Activated CD8-positive, alpha-beta memory T cell treated with anti-CD3 and anti-CD28 coated beads, Interleukin-2, amount 10 ng/mL, durations not matched to agents 7 days and 5 days (primary cell): ENCODE measurements at places on chromosomes 1 and 21. TPM values are rescaled to one million over a fixed set of nuclear protein-coding genes. Genes with fewer than 3 reads are reported as not detected.

DENND2D gene
- total RNA-seq, result 187 TPM

GRCh38 chr1:109466452-109467300, at the start of gene SYPL2:
Gene SYPL2, plus strand, starts transcription at chr1:109466546. Its CDS starts 298 bp downstream, at chr1:109466844.
- no peak within 1 kb of the TSS for H3K27ac ChIP-seq
- peaks cover 5% of the 10 kb centered on the region for H3K4me1 ChIP-seq
- no peaks in the 10 kb centered on the region for H3K36me3 ChIP-seq

DNA sequence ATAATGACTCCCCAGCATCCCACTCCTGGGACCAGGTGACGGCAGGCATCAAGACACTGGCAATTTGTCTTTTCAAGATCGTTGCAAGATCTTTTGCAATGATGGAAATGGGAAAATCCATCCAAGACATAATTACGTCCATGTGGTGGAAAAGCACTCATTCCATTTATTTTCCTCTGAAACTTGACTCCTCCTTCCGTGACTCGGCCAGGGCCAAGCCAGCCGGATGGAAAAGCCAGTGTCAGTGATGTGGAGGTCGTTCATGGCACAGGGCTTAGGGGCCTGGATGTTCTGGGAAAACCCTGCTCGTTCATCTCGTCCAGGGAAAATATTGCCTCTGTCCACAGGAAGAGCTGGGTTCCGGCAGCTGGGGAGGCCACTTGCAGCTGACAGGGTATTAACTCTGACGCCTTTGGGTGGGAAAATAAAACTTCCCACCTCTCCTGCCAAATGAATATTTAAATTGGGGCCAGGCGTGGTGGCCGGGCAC, 46.2 kb downstream of the C1orf198 start:
- no peak overlapping the region for H3K27ac ChIP-seq
- H3K4me3 ChIP-seq, result no peak overlapping the region
- peaks cover 5% of the 10 kb centered on the region for H3K27me3 ChIP-seq
- no peaks in the 10 kb centered on the region for H3K4me1 ChIP-seq

DNA sequence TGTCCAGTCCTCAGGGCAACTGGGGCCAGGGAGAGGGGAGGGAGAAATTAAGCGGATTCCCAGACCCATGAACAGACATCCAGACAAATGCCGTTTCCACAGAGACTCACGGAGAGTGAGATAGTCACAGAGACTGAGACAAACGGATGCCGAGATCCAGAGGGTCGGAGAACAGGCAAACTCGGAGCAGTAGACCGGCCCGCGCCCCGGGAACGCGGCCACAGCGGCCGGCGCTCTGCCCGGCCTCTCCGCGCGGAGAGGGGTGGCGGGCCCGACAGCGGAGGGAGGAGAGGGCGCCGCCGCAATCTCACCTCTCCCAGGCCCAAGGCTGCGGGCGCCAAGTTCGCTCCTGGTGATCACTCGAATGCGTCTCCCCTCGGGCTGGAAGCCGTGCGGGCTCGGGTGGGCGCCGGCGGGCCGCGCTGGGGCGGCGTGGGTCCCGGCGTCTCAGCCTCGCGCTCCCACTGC, 831 bp upstream of the FOXD2 start:
- peak overlapping the region; percentile 93 for H3K27ac ChIP-seq
- peaks cover 24% of the 10 kb centered on the region for H3K36me3 ChIP-seq
- peaks cover 36% of the 10 kb centered on the region for H3K4me1 ChIP-seq
- peaks cover 15% of the 10 kb centered on the region for H3K27me3 ChIP-seq

DNA sequence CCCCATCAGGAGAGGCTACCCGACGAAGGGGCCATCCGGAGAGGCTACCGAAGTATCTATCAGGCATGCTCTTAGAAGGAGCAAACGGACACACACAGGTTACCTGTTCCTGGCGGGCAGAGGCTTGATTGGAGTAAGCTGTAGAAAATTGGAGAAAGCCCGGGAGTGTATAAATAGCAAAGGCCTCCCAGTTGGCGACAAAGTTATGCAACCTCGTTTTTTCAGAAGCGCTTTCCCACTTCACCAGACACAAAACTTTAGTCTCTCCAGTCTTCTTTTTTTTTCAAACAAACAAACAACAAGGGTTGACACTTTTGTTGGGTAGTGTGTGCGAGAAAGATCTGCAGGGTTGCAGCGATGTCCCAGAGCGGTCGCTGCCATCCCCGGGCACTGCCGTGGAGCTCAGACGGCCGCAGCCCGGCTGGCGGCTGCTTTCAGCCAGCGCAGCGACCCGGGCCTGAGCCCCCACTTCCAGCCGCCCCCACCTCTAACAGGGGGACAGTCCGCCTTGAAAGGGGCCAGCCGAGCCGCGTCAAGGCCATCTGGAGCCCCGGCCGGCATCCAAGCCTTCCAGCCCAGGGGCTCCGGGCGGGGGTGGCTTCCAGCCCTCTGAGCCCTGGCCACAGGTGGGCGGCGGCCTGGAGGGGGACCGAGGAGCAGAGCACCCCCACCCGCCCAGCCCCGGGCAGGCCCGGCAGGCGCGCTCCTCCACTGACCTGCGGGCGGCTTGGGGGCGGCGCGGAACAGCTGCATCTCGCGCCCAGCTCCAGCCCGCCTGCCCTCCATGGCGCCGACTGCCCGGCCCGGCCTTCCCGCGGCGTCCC, 616 bp downstream of the MCOLN3 start:
- peaks cover 26% of the 10 kb centered on the region for H3K4me1 ChIP-seq
- peak overlapping the region; percentile 72 for H3K4me3 ChIP-seq
- H3K27me3 ChIP-seq, result peaks cover 51% of the 10 kb centered on the region
